ENCODE measurements at places on chromosomes 5 and 9.
A peak's percentile ranks its signal among the peaks of the same experiment; 100 is the strongest.

- DNase-seq: no peak
These were observed 108.6 kb upstream of the RAI14 start for GRCh38 chr5:34547300-34548085.

DNA sequence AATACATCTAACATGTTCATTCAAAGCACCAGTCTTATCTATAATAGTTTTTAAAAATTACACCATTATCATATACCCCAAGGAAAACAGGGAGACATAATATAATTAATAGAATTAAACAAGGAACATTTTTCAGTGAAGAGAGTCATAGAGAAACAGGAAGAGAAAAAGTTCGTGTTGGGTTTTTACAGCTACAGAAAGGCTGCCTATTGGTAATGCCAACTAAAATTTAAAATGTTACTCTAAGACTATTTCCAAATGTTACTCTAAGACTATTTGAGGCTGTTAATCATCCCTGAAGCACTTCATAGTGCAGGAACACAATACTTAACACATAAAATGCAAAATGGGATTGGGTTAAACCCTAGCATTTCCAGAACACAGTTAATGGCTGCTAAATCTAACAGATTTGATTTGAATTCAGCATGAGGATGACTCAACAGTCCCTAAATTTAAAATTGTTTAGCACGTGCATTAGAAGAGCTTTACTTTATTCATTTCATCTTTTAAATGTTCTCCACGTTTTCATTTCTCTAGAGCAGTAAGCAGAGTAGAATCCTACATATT lies 54.5 kb downstream of the OXCT1 start:
- no peak for DNase-seq

GRCh38 chr5:96149546-96149945 lies 187.9 kb upstream of the ELL2 start:
- DNase-seq: peak; percentile 84

DNA sequence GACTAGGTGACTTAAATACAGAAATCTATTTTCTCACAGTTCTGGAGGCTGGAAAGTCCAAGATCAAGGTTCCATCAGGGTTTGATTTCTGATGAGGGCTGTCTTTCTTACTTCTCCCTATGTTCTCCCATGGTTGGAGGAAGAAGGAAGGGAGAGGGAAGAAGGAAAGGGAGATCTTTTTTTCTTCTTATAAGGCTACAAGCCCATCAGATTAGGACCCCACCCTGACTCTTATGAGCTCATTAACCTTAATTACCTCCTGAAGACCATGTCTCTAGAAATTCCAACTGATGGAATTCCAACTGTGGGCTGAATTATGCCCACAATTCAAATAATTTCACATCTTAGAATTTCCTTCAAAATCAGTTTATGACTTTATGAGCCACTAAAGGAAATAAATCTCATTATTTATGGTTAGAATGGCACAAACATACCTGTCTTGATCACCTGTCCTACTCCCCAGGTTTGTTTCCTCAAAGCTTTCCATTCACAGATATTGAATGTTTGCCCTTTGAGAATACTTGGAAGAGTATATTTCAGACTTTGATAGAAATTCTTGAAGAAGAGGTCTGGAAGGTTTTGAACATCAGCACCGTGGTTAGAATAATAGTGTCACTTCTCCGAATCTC lies 7.6 kb downstream of the PPWD1 start:
- DNase-seq: no peak

DNA sequence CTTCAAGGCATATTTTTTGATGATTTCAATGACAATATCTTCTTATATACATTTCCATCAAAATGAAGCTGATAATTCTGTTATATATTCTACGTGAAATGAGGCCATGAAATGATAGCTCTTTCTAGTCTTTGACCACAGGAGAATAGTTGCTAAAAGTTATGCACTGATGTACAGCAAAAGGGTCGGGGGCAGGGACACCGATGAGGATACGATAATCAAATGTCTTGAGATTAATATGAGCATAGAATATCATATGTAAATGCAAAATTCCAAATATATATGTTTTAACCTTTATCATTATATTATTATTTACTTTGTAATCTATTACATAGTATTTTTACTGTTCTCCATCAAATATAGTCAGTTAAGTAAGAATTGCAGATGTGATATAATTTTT lies 264.8 kb downstream of the KIAA0825 start:
- DNase-seq: no peak

DNA sequence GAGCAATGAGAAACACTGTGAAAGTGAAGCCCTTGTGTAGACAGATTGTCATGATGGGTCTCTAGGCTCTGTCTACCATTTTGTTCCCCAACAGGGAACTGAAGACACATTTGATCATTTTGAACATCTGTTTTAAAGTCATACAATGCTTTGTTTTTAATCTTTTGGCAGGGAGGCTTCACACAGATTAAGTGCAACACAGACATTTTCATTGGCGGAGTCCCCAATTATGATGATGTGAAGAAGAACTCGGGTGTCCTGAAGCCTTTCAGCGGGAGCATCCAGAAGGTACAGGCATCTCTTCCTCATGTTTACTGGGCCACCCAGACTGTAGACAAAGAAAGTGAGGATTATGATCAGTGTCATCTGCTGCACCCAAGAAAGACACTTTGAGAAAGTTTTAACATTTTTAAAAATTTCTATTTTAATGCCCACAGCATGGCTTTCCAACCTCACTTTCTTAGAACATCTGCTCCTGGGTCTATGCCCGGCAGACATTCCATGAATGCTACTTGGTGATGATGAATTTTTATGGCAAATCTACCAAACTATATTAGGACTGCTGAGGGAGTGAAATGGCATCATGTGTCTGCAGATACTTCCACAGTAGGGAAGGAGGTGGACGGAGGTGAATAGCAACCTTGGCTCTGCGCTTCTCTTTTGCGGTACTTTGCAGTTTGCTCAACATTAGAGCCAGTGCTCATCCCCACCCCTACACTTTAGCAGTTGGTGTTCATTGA lies 121.3 kb downstream of the LIFR start:
- DNase-seq: no peak

All from MCF 10A (cell line).